ENCODE measurements at places on chromosomes 3 and 15.

DNA sequence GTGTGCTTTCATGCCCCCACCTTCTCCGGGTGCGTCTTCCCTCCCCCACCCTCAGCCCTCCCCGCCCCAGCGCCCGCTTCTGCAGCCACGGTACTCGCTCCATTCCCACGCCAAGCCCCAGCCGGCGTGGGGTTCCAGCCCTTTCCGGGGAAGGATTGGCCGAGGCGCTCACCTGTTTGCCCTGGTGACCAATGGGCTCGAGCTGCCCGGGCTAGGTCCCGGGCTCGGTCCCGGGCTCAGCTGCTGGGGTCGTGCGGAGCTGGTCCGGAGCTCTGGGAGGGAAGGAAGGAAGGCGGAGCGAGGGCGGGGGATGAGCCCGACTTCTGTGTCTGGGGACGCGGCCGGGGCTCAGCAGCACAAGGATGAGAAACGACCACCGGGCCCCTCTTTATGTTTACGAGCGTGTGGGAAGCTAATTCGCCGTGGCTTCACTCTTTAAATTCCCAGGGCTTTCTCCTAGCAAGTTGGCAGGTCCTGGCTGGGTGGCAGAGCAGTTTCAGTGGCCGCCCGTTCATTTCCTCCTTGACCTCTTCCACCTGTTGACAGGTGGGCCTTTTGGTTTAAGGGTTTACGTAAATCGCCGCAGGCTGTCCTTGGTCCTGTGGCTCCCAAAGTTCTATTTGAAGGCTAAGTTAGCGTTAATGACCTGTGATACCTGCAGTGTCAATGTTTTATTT, at the start of gene IGSF10:
IGSF10 (minus strand) TSS at position 288 of the 677 bp plus-strand sequence. CDS start 2,352 bp downstream, outside the sequence.
- DNase-seq, result no peak

DNA sequence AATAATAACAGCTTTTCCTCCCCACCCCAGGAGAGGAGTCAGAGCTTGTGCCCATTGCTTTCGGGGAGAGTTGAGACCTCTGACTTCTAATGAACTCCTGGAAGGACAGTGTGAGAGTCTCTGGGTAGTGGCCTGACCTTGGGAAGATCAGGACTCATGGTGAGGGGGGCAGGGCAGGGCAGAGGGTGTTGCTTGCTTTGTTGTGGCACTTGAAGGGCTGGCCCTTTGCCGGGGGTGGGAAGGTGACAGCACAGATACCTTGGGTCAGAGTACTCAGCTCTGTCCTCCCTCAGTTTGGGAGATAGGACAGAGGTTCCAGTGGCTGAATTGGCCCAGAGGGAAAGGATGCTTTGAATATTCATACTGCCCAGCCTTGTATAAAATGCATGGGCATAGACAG, 15.8 kb downstream of the RBP2 start:
- no peak for DNase-seq

DNA sequence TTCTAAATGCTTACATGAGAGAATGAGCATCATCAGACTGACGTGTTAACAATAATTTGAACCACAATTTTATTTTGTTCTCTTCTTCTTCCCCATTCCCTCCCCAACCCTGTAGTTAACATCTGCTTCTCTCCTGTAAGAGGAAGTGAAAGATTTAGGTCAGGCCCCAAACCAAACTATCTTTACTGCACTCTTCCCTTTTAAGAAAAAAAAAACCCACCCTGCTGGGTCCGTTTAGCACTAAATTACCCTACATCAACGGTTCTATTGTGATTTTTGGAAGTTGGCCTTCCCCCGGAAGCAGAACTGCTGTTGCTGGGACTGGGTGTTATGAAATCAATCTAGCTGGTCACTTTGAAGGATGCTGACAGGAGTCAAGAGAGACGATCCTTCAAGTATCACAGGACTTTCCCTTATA, 49.4 kb downstream of the NFKBIZ start:
- no peak for DNase-seq

DNA sequence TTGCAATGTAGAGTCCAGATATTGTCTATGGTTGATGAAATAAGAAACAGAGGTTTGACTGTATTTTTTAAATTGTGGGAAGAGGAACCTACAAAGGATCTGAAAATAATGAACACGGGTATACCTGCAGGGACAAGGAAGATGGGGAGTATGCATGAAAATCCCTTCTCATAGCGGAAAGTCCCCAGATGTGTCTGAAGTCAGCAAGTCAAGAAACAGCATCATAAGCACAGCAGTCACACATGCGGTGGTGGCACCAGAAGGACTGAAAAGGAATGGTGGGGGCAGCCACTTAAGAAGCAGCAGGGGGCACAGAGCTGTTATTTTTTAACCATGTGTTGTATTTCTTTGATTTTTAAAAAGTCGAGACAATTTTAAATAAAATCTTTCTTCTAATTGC, 4.7 kb downstream of the MRPS11 start:
- no peak for DNase-seq

GRCh38 chr3:120144267-120144666, 50.0 kb upstream of the GSK3B start:
- peak; percentile 94 for DNase-seq

DNA sequence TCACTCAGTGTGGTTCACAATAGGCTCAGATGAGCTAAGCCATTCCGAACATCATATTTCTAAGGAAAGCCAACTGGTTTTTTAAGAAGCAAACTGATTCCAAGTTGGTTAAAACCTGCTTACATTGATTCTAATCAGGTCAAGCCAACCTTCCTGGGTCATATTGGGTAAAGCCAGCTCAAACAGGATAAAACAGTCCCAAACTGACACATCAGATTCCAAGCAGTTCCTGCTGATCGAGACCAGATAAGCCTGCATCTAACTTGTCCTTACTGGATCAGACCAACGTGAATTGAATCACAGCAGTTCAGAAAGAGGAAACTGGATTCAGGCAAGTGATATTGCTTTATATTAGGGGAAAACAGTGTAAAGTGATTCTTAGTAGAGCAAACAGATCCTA, 18.6 kb upstream of the THSD4 start:
- peak; percentile 84 for DNase-seq

- DNase-seq, result no peak
Observed at GRCh38 chr15:78898540-78898939, 25.9 kb downstream of the MORF4L1 start.
